ENCODE measurements at places on chromosomes 4 and X. TPM values are rescaled to one million over a fixed set of nuclear protein-coding genes. Genes with fewer than 3 reads are reported as not detected.

Gene TMEM131L
- 11.8 TPM for total RNA-seq

Gene SUPT20HL2
- not detected for total RNA-seq

Gene UCHL1
- total RNA-seq = 204 TPM

Gene GAGE2A
- not detected for total RNA-seq

Gene USP9X
- total RNA-seq = 96.4 TPM

Gene PRRG1
- 21.3 TPM for total RNA-seq

Gene CRMP1
- 0.59 TPM for total RNA-seq

Gene MAMLD1
- 8.7 TPM for total RNA-seq

Gene PF4V1
- total RNA-seq = not detected

Gene ABRAXAS1
- total RNA-seq = 21.0 TPM

Gene RIPPLY1
- total RNA-seq = not detected

DNA sequence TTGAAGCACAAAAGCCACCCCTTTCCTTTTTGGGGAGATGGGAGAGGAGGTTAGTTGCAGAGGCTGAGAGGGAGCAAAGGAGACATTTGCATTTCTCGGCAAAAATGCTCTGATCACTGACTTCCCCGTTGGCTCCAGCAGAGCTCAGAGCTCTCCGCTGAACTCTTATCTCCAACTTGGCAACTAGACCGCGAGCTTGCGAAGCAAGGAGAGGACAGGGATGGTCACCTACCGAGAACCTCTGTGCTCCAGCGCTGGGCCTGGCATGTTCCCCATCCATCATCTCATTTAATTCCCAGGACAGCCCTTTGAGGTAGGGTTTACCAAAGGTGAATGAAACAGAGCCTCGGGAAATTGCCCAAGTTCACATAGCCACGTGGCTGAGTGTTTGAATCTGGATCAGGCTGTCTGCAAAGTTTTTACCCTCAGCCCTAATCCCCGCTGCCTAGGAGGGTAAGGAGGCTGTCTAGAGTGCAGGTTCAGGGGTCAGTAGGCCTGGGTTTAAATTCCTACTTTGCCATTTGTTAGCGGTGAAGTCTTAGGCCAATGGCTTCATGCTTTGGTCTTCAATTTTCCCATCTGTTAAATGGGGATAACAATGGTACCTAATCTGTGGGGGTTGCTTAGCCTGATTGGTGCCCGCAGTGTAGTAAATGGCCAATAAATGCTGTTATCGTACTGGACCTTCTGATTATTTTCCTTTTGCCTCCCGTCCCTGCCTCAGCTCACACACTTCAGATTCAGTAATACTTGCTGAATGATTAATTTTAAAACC is 3.8 kb upstream of the CITED1 start:
- no peaks in the 10 kb centered on the region for H3K4me1 ChIP-seq
- no peaks in the 10 kb centered on the region for H3K36me3 ChIP-seq
- peak overlapping the region; percentile 60 for H3K4me3 ChIP-seq
- DNase-seq = no peak
- peaks cover 86% of the 10 kb centered on the region for H3K27me3 ChIP-seq
- no peak overlapping the region for H3K27ac ChIP-seq

DNA sequence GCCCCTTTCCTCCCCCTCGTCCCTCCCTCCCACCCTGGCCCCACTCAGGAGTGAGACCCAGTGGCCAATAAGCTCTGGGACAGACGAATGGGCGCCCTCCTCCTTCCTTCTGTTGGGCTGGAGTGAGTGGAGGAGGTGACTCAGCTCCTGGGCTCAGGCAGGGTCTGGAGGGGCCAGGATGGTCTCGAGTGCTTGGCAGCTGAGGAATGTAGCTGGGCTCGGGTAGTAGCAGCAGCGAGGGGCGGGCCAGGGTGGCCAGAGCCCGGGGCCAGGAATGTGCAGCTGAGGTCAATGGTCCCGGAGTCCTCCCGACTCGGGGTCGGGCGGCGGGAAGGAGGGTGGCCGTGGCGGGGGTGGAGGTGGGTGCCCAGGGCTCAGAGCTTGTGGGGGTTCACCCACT is 15.0 kb downstream of the G6PD start:
- H3K36me3 ChIP-seq = no peaks in the 10 kb centered on the region
- H3K4me3 ChIP-seq = no peak overlapping the region
- H3K27me3 ChIP-seq = no peaks in the 10 kb centered on the region
- no peak overlapping the region for H3K27ac ChIP-seq
- no peak for DNase-seq

DNA sequence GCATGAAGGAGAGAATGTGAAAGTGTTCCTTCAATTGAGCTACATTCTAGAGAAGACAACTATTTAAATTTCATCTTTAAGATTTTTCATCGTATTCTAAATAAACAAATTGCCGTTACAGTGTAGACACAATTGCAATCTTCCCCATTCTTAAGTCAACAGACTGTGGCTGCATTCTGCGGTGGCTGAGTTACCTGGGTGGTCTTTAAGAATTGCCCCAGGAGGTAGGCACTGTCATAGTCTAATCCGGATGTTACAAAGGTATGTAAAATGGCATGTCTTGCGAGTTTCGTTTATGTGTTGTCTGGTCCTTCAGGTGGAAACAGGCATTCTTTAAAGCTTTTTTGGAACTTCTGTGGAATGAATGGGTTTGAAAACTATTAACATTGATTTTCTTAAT is 586.1 kb upstream of the PITX2 start:
- no peaks in the 10 kb centered on the region for H3K36me3 ChIP-seq
- no peak overlapping the region for H3K4me3 ChIP-seq
- H3K4me1 ChIP-seq = no peaks in the 10 kb centered on the region
- no peak for DNase-seq
- no peaks in the 10 kb centered on the region for H3K27me3 ChIP-seq
- no peak overlapping the region for H3K27ac ChIP-seq

GRCh38 chr4:10608501-10609219 is 75.9 kb downstream of the CLNK start:
- no peak overlapping the region for H3K27ac ChIP-seq
- H3K4me1 ChIP-seq = no peaks in the 10 kb centered on the region
- no peak overlapping the region for H3K4me3 ChIP-seq
- no peaks in the 10 kb centered on the region for H3K36me3 ChIP-seq
- DNase-seq = no peak
- H3K27me3 ChIP-seq = no peaks in the 10 kb centered on the region

- no peak overlapping the region for H3K27ac ChIP-seq
- no peaks in the 10 kb centered on the region for H3K4me1 ChIP-seq
- no peak overlapping the region for H3K4me3 ChIP-seq
- H3K36me3 ChIP-seq = no peaks in the 10 kb centered on the region
Measured at GRCh38 chr4:151822331-151822730, 61.5 kb upstream of the GATB start.

- H3K27me3 ChIP-seq = no peaks in the 10 kb centered on the region
- H3K4me1 ChIP-seq = no peaks in the 10 kb centered on the region
- no peak overlapping the region for H3K4me3 ChIP-seq
Measured at GRCh38 chrX:18931972-18932371, 51.9 kb downstream of the PHKA2 start.

DNA sequence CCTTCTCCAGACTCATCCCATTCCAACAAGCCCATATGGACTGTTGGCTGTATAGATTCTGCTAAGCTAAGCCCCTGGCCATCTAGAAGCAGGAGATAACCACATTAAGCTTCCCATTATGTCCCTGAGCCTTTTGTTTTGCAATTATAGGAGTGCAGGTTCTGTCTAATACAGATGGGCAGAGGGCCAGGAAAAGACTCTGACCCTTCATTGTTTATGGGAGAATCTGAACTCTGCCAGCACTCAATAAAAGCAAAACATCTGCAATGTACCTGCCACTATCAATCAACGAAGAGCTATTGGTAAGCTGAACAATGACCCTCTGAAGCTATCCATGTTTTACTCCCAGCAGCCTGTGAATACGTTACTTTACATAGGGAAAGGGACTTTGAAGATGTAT is 207.3 kb upstream of the CLNK start:
- no peak overlapping the region for H3K4me3 ChIP-seq
- H3K4me1 ChIP-seq = no peaks in the 10 kb centered on the region
- no peak for DNase-seq
- H3K27ac ChIP-seq = no peak overlapping the region
- no peaks in the 10 kb centered on the region for H3K27me3 ChIP-seq
- H3K36me3 ChIP-seq = no peaks in the 10 kb centered on the region

DNA sequence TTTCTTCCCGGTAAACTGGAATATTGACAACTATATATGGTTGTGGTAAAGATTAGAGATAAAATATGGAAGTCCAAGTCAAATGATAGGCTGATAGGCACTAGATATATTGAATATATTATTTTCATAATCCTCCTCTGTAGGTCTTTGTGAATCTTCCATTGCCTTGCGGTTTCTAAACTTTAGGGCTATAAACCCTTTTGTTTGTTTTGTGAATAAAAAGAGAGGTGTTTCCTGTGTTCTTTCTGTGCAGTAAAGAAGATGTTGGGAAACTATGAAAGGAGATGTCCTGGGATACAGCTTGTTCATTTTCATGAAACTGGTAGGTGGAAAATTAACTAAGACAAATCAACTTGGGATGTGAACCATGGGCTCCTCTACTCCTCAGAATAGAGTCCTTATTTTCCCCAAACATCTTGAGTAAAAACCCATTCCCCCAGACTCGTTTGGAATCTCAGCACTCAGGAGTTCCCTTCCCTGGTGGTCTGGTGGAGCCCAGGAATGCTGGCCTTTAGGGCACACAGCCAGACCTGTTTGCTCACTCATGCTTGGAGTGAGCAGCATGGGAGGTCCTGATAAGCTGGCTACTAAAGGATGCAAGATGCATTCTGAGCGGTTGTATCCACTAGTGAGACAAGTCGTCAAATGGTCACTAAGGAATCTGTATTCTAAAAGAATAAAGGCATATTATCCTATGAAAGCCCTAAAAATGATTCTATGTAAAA is 22.2 kb downstream of the PRDM8 start:
- H3K4me1 ChIP-seq = no peaks in the 10 kb centered on the region
- DNase-seq = no peak
- no peak overlapping the region for H3K27ac ChIP-seq
- peaks cover 15% of the 10 kb centered on the region for H3K27me3 ChIP-seq
- H3K4me3 ChIP-seq = no peak overlapping the region

- no peak for DNase-seq
- no peaks in the 10 kb centered on the region for H3K27me3 ChIP-seq
- no peak overlapping the region for H3K27ac ChIP-seq
- no peaks in the 10 kb centered on the region for H3K4me1 ChIP-seq
- no peak overlapping the region for H3K4me3 ChIP-seq
Measured at GRCh38 chr4:184526228-184526627, 51.9 kb upstream of the IRF2 start.

DNA sequence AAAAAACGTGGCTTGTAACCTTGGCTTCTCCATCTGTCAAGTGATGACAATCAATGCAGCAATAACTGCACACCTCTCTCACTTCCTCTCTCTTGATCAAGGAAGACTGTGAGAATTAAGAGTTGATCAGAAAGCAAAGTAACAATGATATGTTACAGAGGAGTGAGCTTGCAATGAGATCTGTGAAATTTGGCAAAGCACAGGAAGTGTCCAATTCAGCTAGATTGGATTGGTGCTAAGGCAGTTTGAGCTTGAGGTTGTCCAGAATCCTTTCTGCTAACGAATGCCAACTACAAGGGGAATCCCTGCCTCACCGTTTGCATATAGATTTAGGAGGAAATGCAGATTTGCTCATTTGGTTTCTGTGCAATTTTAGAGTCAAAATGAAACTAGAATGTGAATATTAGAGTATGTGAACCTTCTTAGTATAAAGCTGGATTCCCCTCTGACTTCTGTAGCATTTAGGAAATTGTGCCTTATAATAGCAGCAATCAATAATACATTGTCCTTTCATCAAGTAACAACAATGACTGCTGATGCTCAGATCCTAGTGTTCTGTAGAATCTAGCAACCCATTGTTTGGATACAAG is 346.4 kb downstream of the PTTG2 start:
- peaks cover 4% of the 10 kb centered on the region for H3K4me1 ChIP-seq
- no peaks in the 10 kb centered on the region for H3K27me3 ChIP-seq
- no peak overlapping the region for H3K4me3 ChIP-seq
- no peak overlapping the region for H3K27ac ChIP-seq
- DNase-seq = no peak

DNA sequence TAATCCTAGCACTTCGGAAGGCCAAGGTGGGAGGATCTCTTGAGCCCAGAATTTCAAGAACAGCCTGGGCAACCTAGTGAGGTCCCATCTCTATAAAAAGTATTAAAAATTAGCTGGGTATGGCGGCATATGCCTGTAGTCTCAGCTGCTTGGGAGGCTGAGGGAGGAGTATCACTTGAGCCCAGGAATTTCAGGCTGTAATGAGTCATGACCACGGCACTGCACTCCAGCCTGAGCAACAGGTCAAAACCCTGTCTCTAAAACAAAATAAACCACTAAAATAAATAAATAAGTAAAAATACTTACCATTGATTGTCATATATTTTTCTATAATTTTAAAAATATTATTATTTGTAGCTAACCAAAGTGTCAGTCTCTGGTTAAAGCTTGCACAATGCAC is 315.6 kb upstream of the SMIM31 start:
- no peaks in the 10 kb centered on the region for H3K36me3 ChIP-seq
- no peaks in the 10 kb centered on the region for H3K4me1 ChIP-seq
- no peak overlapping the region for H3K4me3 ChIP-seq

DNA sequence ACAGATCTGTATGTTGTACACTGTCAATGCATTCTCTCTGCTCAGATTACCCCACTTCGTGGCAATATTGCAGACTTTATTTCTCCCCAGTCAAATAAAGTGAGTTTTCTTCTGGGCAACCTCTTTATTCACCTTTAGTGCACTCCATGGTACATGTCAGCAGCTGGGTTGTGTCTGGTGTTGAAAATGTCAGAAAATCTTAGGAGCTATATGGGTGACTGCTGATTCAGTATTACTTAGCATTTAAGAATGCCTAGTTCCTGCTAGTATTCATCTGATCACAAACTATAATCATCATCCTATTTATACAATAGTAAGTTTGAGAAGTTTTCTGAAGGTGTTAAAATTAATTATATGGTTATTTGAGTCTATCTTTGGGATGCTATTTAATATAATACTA is 112.5 kb downstream of the CFAP299 start:
- no peak overlapping the region for H3K27ac ChIP-seq
- H3K4me1 ChIP-seq = no peaks in the 10 kb centered on the region
- no peak overlapping the region for H3K4me3 ChIP-seq
- no peak for DNase-seq

DNA sequence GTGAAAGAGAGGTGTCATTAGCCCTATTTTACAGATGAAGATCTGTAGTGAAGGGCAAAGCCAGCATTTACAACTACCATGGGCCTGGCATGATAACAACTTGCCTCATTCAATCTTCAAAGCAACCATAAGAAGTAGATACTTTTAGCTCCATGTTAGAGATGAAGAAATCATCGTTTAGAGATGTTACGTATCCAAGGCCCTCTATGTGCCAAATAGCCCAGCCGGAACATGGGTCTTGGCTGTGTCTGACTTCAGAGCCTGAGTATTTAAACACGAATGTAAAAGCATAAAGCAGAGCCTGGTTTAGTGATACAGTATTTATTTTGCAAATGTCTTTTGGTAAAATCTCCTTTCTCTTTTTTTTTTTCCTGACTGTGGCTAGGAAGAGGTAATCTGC is 197.1 kb downstream of the RASL11B start:
- no peaks in the 10 kb centered on the region for H3K36me3 ChIP-seq
- no peaks in the 10 kb centered on the region for H3K27me3 ChIP-seq
- no peak overlapping the region for H3K4me3 ChIP-seq
- DNase-seq = no peak
- H3K4me1 ChIP-seq = no peaks in the 10 kb centered on the region
- H3K27ac ChIP-seq = no peak overlapping the region

GRCh38 chr4:47012676-47013075 is 18.7 kb upstream of the GABRB1 start:
- peaks cover 6% of the 10 kb centered on the region for H3K4me1 ChIP-seq
- H3K4me3 ChIP-seq = no peak overlapping the region
- no peak overlapping the region for H3K27ac ChIP-seq
- no peaks in the 10 kb centered on the region for H3K27me3 ChIP-seq

GRCh38 chr4:55663145-55663544 is 27.0 kb upstream of the NMU start:
- no peak overlapping the region for H3K27ac ChIP-seq
- H3K27me3 ChIP-seq = no peaks in the 10 kb centered on the region
- no peak for DNase-seq
- H3K4me3 ChIP-seq = no peak overlapping the region
